ENCODE measurements at places on chromosomes 7 and 10.

GRCh38 chr10:101839416-101840063, 4.1 kb downstream of the KCNIP2 start:
- DNase-seq: no peak

DNA sequence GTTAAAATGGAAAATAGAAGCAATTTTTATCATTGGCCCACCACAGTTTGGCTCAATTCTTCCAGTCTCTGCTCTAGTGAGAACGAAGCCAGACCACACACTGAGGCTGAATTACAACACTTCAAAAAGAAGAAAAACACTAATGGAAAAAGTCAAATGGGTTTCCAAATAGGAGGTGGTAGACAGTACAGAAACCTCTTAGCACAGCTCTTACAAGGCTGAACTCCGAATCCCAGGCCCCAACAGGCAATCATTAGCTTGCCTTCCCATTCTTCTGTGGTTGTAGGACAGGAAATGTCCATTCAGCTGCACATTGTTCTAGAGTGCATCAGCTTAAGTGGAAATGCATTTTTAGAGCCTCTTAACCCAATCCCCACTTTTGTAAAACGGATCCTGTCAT, 115.1 kb upstream of the MEOX2 start:
- no peak for DNase-seq

DNA sequence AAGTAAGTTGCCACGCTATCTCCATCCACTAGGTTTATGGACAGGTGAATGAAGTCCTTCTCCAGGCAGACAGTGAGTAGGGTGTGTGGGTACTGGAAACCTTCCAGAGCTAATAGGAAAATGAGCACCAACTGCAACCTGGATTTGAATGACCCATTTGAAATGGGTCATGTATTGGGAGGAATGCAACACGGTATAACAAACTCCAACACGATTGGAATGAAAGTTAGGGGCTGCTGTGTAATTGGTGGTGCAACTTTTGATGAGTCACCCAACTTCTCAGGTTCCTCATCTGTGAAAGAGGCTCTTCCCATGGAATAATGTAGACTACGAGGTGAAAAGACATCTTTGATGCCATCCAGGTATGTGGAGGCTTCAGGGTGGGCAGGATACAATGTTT, 241.4 kb upstream of the PODXL start:
- DNase-seq: no peak

DNA sequence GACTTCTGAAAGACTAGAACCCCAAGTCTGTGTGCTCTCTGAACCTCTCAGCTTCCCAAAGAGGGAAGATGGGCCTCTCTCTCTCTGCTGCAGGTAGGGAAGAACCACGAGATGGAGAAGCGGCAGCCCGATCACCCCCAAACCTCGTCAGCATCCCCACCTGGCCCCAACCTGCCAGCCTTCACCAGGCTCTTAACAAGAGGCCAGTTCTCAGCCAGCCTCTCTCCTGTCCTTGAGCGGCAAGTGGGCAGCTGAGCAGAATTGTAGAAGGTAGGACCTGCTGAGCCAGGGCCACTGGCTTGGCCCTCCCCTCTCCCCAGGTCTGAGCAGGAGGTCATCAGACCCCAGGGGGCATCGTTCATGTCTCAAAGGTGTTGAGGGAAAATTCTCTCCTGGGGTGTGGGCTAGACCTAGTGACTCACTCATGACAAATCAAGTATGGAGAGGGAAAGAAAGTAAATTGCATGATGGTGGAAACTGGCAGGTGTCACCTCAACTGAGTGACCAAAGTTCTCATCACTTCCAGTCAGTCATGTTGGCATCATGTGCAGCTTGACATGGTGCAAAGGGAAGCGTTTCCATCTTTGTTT, 92.0 kb upstream of the GPR26 start:
- no peak for DNase-seq

DNA sequence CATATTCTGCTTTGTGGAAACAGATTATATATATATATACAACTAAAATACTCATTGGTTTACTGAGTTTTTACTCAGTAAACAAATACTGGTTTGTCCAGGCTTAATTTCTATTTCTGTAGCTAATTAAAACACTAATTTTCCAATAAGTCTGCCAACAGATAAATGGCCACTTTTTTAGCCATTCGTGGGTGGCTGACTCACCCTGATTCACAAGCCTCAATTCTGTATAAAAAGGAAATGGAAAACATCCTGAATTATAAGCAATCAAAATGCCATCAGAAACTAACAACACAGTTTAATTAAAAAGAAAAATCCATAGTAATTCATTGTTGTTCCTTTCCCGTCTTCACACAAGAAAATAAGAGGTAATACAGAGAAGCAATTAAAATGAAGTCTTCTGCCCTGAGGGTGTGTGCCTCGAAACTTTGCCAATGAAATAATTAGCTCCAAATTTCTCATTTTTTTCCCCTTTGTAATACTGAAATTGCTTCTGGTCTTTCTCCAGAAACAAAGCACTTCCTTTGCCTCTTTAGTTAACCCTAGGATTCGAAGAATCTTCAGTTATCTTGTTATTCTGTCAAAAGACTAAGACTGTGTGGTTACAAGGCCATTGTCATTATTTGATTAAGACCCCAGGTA, 118.7 kb upstream of the PTN start:
- DNase-seq: no peak

- DNase-seq: no peak
Measured at GRCh38 chr7:43303740-43304241, 191.3 kb downstream of the HECW1 start.

- DNase-seq: no peak
Measured at GRCh38 chr10:43809211-43809930, 160.7 kb upstream of the ZNF32 start.

- DNase-seq: no peak
Measured at GRCh38 chr7:111510584-111511378, 51.5 kb downstream of the IMMP2L start.

DNA sequence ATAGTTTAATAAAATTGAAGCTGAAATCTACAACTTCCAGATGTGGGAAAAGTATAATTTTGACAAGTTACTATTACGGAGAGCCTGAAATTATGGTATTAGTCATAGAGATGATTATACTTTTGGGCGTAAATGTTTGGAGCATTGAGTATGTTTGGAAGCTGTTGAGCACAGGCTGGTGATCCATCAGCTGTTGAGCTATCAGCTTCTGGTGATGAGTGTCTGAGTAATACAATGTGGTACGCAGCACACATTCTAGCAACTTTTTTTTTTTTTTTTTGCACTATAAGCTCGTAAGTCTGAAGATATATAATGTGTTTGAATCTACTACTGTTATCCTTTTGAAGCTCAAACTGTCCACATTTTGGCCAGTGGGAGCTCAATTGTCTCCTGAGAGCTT, 123.4 kb downstream of the ATE1 start:
- DNase-seq: no peak

DNA sequence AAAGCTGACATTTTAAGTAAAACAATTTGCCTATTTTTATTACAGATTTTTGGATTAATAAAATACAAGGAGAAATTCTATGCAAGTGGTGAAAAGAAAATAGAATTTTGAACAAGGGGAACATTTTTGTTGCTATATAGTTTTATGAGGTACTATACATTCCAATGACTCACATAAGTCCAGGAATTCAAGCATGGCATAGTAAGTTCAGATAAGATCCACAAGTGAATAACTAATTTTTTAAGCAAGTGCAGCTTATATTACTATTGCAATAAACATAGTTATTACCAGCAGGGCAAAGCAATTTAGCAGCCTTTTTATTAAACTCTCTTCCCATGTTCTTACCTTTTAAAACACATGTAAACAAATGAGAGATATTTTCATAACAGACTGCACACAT, 1123.5 kb upstream of the LRRN3 start:
- DNase-seq: no peak

GRCh38 chr7:4156190-4156589, 525.9 kb upstream of the FOXK1 start:
- no peak for DNase-seq

- no peak for DNase-seq
Measured at GRCh38 chr10:76983624-76984023, 654.0 kb downstream of the KCNMA1 start.
